ENCODE measurements at places on chromosomes 3 and 15. TPM values are rescaled to one million over a fixed set of nuclear protein-coding genes. Genes with fewer than 3 reads are reported as not detected.

MNS1 gene
- polyA plus RNA-seq: 5.4 TPM

SEMA3B gene
- 36.7 TPM for polyA plus RNA-seq

DNA sequence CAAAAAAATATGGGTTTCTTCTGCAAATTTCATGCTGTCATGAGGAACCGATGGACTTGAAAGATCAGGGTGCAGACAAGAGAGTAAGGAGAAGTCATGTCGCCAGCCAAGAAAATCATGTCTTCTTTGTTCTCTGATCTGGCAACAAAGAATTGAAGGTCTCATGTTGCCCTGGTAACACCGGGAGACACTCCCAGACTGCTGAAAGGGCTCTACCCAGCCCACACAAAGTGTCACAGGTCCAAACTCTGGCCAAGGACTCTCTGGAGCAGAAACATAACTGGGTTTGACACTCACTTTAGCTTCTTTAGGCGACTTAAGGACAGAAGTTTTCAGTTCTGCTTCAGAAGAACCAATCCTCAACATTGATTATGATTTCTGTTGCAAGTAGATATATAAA, 42.9 kb downstream of the SIDT1 start:
- DNase-seq: no peak

GRCh38 chr3:72665103-72665502, 183.1 kb downstream of the SHQ1 start:
- DNase-seq: no peak

GRCh38 chr3:197791892-197792647, 1.0 kb downstream of the LRCH3 start:
- DNase-seq: no peak

CNTN6 gene
- polyA plus RNA-seq: 1.2 TPM

DNA sequence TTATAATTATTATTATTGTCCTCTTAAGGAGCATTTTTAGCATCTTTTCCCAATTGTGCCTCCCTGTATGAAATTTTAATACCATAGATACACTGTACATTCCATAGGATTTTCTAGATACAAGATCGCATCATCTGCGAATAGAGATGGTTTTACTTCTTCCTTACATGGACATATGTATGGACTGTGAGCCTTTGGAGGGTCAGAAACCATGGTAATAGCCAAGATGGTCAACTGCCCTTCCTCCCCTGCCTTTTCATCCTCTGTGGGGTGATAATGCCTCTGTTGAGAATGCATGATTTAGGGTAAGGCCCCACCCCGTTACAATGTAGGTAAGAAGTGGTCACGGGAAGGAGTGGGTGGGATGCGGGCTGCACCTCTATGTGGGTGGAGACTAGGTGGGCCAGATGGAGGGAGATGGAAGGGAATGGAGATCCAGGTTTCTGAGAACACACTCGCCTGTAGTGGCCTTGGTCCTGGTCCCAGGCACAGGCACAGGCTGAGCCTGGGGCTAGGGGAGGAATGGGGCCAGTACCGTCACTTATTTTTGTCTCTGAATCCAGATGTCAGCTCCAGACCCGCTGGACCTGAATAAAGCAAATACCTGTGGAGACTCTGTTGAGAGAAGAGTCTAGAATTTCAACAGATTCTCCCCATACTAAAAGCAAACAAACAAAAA, 31.7 kb downstream of the GOLGA6A start:
- no peak for DNase-seq

GRCh38 chr15:52466134-52466701, 62.5 kb downstream of the MYO5A start:
- no peak for DNase-seq

GRCh38 chr15:59313641-59314332, 58.9 kb downstream of the MYO1E start:
- DNase-seq: no peak

DNA sequence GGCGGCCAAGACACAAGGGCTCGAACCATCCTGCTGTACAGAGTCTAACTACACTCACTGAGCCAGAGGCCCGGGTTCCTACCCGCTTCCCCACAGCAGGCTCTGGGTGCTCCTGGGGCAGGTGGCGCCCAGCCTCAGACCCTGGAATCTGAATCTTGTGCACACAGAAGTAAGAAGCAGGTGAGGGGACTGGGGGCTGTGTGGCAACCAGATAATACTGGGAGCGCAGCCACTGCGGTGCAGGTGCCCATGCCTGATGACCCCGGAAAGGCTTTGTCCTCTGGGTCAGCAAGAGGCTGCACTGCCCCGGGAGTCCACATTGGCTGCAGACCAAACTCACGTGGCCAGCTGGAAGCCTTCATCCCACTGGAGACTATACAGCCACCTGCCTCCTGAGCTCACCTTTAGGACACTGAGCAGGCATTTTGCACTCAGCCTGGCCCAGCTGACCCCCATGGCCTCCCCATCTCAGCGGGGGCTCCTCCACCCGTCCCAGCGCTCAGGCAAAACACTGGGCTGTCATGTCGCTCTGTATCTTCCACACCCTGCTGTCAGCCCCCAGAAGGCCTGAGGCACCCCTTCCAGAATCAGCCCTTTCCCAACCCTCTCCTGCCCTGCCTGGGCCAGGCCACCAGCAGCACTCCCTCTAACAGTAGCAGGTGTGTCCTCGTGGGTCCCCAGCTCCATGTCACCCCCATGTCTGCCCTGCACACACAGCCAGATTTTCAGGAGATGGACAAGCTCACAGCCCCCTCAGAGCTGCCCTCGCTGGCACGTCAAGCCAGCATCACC, 101.0 kb upstream of the IQSEC1 start:
- no peak for DNase-seq

- no peak for DNase-seq
These were observed 145.5 kb downstream of the ATP10A start for GRCh38 chr15:25717457-25718168.

DNA sequence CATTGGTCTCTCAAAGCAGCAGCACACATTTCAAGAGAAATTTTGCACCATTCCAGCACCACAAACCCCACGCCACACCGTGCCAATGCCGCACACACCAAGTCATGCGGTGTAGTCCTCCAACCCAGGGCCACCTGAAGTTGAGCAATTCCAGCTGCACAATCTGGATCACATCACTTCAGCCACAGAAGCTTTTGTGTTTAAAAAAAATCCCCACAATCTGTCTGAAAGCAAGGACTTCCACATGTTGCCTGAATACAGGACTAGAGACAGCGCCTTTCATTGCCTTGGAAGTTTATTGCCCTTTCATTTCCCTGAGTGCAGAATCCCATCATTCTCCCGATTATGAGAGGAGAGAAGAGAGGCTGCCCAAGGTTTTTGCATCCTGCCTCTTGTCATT, 175.6 kb upstream of the BCL6 start:
- no peak for DNase-seq

SLC2A2 gene
- not detected for polyA plus RNA-seq

DNA sequence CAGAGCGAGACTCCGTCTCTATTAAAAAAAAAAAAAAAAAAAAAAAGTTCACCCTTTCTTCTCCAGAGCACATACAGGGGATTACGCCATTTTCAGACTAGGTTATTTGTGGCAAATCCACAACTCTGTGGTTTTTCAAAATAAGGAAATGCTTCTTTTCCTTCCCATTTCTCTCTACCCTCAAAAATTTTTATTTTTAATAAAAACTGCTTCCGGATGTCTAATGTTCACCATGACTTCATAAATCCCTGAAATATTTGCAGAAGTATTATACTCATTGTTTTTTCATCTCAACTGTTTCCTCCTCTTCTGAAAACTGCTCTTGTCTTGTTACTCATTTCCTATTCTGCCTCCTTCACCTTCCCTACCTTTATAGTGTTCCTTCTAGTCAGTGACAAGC, 45.0 kb upstream of the SLC12A8 start:
- DNase-seq: no peak

GRCh38 chr3:96266395-96267190, 547.8 kb upstream of the EPHA6 start:
- DNase-seq: no peak

RLBP1 gene
- polyA plus RNA-seq: 0.28 TPM

ZNF80 gene
- polyA plus RNA-seq: not detected

Data from forelimb muscle (tissue), 1 donor.